NCI-H446 treated with DMSO at 0.1 percent for 48 hours (cell line): ENCODE measurements at places on chromosomes 12 and 14.

- DNase-seq = no peak
Observed at GRCh38 chr12:26001530-26001929, 43.0 kb downstream of the RASSF8 start.

DNA sequence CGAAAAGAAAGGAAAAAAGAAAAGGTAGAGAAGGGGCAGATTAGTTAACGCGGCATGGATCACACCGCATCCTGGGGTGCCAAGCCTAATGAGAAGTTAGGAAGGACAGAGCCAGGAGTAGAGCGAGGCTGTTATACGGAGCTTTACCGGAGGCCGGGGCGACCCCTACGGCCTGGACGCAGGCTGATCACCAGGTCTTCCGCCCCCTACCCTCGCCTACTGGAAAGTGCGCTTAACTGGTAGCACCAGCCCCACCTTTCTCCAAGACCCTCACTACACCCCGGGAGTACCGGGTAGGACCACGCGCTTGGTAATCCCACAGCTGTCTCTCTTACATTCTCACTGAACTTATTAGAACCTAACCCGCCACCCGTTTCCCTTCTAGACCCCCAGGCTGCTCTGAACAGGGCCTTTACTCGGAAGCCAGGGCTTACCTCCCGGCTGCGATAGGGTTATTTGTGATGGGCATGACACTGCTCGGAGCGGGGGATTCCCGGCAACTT is 33.8 kb downstream of the WBP11 start:
- DNase-seq = no peak

- DNase-seq = no peak
Observed at GRCh38 chr12:76124456-76124855, 40.0 kb upstream of the NAP1L1 start.

DNA sequence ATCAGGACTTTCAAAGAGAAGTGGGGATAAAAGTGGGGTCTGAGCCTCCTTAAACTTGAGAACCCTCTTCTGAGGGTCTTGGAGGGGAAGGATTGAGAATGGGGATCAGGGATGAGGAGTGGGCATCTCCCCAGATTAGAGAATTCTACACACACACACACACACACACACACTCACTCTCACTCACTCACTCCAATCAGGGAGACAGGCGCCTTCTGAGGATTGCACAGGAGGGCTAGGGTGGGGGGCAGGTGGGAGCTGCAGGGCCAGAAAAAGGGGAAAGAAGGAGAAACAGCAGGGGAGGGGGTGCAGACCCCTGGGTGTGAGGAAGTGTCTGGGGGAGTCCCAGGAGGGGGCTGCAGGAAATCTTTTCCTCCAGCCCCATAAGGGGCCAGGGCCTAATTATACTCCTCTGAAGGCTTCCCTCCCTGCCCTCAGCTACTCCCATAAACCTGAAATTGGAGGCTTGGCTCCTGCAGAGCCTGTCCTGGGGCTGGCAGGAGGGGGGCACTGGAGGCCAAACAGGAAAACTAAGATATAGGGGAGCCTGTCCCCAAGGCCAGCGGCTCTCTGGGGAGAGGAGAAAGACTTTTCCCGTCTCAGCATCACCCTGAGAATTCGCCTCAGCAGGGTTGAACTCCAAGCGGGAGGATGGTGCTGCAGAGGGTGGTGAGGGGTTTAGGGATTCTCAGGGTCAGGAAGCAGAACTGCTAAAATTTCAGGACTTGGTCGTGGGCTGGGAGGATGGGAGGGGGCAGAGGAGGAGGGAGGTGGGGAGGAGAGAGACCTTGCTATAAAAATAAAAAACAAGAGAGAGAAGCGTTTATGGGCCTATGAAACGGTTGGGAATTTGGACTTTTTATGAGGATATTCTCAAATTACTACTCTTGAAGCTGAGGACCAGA is 1.6 kb downstream of the HOXC9 start:
- DNase-seq = no peak

DNA sequence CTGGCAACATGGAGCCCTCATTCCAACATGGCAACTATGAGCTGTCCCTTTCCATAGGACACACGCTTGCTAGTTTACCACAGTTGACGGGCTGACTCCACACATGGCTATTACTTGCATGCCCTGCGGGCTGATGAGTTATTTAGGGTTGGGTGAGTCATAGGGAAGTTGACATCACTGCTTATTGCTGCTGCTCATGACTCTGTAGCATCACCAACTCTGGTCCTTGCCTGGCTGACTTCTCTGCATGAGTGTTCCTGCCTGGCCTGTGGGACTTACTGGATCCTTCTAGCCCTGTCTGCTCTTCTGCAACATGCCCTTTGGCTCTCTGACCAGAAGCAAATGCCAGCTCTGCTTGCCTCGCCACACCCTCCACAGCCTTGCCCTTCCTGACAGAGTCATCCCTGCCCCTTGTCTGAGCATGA is 199.5 kb downstream of the ANO6 start:
- DNase-seq = no peak

- no peak for DNase-seq
Observed at GRCh38 chr14:55399852-55400251, 11.8 kb downstream of the ATG14 start.

GRCh38 chr12:114425031-114425626 is 19.2 kb upstream of the TBX5 start:
- DNase-seq = no peak

GRCh38 chr12:52907092-52907810 is 2.4 kb upstream of the KRT8 start:
- no peak for DNase-seq

DNA sequence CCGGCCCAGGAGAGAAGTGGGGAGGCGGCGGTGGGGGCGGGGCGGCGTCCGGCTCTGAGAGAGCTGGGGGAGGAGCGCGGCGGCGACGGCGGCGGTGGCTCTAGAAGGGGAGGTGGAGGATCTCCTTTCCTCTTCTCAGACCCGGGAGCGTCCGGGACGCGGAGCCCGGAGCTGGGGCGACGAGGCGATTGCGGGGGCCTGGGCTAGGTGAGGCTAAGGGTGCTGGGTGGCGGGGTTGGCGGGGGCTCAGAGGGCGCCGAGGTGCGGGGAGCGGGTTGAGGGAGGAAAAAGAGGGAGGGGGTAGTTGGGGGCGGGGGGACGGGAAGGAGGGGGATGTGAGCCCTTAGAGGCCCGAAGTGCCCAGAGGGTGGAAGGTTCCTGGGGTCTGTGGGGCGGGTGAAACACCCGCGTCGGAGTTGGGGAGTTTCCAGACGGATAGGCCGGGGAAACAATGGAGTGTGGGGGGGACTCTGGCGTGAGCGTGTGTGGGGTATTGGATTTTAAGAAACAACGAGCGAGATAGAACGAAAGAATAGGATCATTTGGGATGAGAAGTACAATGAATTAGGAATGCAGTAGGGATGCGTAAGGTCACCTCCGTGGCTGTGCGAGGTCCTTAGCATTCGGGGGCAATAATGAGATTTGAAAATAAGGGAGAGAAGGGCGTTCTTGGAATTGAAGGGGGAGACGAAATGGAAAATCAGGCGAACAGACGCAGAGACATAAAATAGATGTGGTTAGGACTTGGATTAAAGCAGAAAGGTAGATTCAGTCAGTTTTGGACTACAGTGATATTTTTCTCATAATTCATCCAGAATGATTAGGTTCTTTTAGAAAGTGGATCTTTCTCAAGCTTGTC is at the start of gene SPATS2:
SPATS2 (plus strand) TSS at position 82 of the 859 bp plus-strand sequence. CDS start 93,551 bp downstream, outside the sequence.
- no peak for DNase-seq

GRCh38 chr12:52587563-52587962 is 13.7 kb downstream of the KRT72 start:
- no peak for DNase-seq

- no peak for DNase-seq
Observed at GRCh38 chr12:72075401-72075800, 136.8 kb downstream of the TPH2 start.

- no peak for DNase-seq
Observed at GRCh38 chr12:128973883-128974681, 120.8 kb downstream of the GLT1D1 start.

DNA sequence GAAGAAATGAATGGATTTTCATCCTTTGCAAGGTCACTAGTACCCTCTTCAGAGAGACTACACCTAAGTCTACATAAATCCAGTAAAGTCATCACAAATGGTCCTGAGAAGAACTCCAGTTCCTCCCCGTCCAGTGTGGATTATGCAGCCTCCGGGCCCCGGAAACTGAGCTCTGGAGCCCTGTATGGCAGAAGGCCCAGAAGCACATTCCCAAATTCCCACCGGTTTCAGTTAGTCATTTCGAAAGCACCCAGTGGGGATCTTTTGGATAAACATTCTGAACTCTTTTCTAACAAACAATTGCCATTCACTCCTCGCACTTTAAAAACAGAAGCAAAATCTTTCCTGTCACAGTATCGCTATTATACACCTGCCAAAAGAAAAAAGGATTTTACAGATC is 40.8 kb downstream of the SPATA7 start:
- DNase-seq = no peak

DNA sequence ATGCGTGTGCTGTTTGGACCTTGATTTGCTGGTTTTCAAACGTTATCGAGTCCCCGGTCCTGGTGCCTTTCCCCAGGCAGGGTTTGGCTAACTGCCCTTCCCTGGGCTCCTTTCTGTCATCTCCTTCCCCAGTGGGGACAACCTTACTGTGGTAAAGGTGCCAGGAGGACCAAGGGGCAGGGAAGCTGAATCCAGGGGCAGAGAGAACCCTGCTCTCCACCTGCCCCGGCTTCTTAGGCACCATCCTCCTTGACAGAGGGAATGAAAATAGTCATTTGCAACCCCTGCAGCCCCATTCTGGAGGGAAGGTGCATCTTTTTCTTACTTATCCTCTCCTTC is 5.0 kb downstream of the CEBPE start:
- no peak for DNase-seq

GRCh38 chr14:93219103-93219726 is 12.2 kb downstream of the UBR7 start:
- DNase-seq = peak; percentile 59

DNA sequence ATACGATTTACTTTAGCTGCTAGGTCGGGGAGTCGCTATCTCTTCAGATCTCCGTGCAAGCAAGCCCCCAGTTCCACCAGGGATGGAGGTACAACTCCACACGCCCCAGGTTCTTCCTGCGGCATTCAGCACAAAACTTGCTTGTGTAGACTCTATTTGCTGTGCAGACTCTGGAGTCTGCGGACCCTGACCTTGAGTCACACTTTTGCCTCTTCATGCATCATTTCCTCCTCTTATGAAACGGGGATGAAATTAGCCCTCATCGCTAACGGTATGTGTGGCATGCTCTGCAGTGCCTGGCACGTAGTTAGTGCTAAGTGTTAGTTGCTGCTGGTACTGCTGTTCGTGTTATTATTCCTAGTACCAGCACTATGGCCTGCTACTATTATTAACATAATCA is 84.4 kb downstream of the TMEM132D start:
- no peak for DNase-seq

DNA sequence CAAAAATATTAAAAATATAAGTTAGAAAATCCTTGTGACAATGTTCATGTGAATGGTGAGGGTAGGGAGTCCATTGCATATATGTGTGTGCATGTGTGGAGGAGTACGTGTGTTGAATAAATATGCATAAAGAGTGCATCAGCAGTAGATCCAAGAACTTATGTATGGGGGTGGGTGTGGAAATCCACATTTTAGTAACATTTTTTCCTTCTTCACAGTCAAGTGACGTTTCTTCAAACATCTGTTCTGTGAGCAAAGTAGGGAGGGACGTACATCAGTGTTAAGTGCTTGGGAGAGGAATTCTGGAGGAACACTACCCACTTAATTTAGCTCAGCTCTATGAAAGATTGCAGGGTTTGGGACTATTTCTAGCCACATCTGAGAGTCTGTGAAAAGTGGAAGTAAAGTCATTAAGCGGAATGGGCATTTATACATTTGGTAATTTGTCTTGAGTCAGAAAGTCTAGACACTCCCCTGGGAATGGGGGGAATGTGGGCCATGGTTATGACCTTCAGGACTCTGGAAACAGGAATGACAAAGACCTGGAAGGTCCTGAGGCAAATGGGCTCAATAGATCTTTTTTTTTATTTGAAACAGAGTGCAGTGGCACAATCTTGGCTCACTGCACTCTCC is 156.4 kb upstream of the PLXNC1 start:
- no peak for DNase-seq

- no peak for DNase-seq
Observed at GRCh38 chr12:19489168-19489567, 49.9 kb downstream of the AEBP2 start.

DNA sequence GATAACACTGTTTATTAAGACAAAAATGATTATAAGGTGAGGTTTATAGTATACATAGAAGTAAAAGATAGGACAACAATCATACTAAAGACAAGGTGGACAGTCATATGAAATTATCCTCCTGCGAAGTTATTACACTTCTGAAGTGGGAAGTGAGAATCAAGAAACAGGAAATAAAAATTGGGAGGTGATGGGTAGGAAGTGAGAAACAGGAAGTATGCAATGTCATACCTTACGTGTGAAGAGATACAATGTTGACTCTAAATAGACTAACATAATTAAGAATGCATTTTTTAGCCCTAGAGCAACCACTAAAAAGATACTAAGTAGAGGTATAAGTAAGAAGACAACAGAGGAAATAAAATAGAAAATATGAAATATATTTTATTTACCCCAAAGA is 43.7 kb downstream of the GRIN2B start:
- DNase-seq = no peak

- DNase-seq = no peak
Observed at GRCh38 chr12:12079291-12079690, 8.6 kb downstream of the BCL2L14 start.

GRCh38 chr14:45048385-45048784 is 35.5 kb upstream of the PRPF39 start:
- DNase-seq = no peak

DNA sequence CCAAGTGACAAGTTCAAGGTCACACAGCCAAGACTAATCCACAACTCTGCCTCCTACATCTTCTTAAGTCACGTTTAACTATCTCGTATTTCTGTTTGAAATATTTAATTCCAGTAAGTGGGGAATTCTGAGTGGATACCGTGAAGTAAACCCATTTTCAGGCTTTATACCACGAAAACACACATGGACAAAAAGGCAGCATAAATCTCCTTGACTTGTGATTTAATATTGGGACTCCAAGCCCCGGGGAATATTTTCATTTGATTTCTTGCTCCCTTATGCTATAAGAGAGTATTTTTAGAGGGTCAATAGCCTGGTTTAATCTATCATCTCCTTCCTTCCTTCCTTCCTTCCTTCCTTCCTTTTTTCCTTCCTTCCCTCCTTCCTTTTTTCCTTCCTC is 716.7 kb downstream of the VRK1 start:
- DNase-seq = no peak
